MCF 10A (cell line): ENCODE measurements at places on chromosomes 12 and 14.

- no peak for DNase-seq
Observed at GRCh38 chr14:77318006-77318553, 2.6 kb downstream of the POMT2 start.

DNA sequence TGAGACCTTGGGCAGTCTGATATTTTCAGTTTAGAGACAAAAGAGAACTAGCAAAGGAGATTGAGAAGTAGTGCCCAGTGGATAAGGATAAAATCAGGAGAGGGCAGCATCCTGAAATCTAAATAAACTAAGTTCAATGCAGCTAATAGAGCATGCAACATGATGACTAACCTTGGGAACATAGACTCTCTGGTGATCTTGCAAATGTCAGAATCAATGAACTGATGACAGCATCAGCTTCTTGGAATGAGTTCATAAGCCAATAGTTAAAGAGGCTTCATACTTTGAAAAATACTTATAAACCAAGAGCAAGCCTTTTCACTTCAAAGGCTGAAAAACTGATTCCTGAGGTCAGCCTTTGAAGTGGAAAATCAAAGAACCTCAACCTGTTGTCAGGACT lies 8.2 kb downstream of the TAS2R19 start:
- no peak for DNase-seq

GRCh38 chr12:2267703-2268470 lies 215.1 kb downstream of the CACNA1C start:
- no peak for DNase-seq

DNA sequence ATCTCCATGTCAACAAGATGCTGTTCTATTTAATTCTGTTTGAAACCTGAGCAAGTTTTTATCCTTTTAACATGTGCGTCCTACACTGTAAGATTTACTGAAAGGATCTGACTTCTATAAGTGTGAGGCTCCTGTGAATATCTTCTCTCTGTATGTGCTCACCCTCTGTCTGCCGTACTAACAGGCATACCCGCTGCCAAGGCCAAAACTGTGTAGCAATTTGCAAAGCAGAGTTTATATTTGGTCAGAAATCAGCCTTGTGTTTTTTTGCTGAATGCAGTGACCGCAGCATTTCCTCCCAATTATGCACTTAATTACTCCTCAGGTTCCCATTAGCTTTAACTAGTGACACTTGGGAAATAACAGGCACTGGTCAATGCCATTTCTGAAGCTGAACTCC lies 12.3 kb downstream of the CHST11 start:
- no peak for DNase-seq

DNA sequence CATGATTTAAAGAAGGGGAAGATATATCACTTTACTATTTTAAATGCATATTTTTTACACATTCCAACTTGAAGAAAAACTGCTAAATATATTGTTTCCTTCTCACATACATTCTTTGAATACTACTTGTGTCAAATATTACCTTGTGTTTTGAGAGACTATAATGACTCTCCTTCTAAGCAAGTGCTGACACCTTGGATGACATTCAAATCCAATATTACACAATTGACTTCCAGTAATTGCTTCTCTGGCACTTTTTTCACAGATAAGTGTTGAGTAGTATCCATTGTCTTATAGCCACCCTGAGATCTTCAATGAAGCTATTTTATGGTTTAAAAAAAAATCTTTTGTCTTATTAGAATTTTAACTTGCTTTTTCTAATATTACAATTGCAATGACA lies 61.2 kb upstream of the ST8SIA1 start:
- peak; percentile 13 for DNase-seq

DNA sequence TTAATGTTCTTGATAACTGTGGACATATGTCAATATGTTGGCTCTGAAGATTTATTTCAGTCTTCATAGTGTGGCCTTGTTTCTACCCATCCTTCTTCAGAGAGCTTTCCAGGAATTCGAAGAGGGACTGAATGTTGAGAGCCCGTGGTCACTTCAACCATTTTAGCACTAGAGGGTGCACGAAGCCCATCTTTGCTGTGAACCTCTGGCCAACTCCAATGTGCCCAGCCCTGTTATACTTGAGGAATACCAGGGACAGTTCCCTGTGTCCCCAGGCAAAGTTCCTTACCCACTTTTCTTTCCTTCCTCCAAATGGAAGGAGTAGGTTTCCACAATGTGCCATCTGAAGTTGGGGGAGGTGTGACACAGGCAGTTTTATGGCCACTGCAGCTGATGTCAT lies 603.5 kb downstream of the RPL10L start:
- DNase-seq: peak; percentile 61

- no peak for DNase-seq
Observed at GRCh38 chr14:46734286-46734685, 82.7 kb upstream of the RPL10L start.

DNA sequence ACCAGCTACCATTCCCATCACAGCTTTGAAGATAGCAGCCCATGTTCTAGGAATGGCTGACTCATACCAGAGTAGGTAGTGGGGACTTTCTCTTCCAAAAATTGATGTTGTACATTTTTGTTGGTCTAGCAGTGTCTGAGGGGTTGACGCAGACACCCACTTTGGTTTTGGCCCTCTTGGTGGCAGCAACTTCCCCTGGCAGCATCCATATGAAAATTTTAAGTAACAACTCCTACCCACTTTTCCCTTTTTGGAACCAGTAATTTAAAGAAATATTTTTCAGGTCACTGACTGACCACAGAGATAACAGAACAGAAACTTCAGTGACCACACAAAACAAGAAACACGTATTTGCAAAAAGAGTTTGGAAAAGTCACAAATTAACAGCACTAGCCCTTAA lies 162.0 kb upstream of the TMCC3 start:
- DNase-seq: no peak

GRCh38 chr12:94962670-94963069 lies 40.8 kb downstream of the NDUFA12 start:
- DNase-seq: no peak

DNA sequence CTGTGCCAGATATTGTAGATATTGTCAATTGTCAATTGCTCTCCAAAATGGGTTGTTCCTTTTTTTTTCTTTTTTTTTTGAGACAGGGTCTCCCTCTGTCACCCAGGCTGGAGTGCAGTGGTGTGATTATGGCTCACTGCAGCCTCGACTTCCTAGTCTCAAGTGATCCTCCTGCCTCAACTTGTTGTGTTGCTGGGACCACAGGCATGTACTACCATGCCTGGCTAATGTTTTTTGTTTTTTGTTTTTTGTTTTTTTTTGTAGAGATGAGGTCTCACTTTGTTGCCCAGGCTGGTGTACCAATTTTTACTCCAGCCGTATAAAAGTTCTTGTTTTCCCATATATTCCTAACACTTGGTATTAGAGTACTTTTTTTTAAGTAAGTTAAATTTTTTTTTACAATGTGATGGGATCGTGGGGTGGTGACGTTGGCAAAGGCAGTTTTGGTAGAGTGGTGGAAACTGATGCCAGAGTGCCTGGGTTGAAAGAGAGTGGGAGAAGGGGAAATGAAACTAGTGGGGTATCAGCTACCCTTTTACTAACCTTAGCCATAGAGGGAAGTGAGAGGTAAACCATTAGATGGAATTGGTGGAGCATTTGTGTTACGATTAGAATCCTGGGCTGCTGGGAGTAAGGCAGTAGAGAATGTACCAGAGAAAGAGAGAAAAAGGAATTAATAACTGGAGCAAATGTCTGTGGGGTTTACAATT lies 33.0 kb upstream of the CFAP54 start:
- no peak for DNase-seq

DNA sequence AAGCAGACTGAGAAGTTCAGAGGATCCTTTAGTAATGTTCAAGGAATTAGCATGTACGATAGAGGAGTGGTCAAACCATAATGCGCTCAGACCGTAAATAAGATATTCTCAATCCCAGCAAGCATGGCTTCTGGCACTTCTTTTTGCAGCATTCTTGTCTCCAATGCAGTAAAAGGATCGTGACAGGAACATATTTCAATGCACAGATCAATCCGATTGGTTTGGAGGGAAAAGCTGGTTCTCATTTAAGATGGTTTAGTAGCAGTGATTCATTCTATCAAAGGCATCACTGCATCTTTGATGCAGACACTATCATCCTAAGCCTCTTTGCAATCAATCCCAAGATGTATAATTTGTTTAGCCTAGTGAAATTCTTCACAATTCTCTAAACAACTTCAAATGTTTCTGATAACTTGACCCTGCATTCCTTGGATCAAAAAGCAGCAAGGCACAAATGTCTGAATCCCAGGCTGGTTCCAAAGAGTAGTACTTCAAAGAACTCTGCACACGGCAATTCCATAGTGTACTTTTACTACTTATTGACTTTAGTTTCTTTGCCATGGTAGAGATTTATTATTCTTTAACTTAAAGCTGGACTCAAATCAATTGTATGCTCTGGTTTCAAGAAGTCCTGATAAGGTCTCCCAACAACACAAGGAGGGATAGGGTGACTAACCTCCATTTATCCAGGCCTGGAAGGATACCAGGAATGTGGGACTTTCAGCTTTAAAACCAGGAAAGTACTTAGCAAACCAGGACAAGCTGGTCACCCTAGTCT lies 96.8 kb upstream of the MDM1 start:
- DNase-seq: no peak

GRCh38 chr12:125140279-125141209 lies 75.3 kb downstream of the AACS start:
- peak; percentile 81 for DNase-seq

- DNase-seq: no peak
Observed at GRCh38 chr14:105817971-105818711, 291.8 kb downstream of the TMEM121 start.
